ENCODE measurements at places on chromosomes 1 and 21.

DNA sequence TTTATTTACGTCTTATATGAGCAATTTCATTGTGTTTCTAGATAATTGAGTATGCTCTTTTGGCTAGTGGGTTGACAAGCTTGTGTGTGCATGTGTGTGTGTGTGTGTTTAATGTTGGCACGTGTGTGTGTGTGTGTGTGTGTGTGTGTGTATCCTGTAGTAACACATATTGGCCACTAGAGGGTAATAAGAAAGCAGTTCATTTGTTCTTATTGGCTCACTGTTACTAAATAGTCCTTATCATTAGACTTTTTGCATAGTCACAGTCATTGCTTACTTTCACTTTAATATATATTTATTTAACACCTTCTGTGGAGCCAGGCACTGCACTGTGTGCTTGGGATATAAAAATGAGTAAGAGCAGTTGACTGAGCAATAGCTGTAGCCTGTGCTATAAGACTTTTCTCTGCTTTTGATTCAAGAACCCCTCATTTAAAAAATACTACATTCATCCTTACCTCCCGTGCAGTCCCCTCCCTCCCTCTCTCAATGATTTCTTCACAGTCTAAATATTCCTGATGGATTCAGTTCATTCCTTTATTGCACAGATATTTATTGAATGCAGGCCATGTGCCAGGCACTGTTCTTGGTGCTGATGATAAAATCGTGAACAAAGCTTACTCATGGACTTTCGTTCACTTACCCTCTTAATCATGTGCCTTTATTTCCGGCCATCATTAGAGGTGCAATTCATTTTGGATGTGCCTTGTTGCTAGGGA lies 96.7 kb downstream of the DYRK1A start:
- DNase-seq = peak; percentile 67

DNA sequence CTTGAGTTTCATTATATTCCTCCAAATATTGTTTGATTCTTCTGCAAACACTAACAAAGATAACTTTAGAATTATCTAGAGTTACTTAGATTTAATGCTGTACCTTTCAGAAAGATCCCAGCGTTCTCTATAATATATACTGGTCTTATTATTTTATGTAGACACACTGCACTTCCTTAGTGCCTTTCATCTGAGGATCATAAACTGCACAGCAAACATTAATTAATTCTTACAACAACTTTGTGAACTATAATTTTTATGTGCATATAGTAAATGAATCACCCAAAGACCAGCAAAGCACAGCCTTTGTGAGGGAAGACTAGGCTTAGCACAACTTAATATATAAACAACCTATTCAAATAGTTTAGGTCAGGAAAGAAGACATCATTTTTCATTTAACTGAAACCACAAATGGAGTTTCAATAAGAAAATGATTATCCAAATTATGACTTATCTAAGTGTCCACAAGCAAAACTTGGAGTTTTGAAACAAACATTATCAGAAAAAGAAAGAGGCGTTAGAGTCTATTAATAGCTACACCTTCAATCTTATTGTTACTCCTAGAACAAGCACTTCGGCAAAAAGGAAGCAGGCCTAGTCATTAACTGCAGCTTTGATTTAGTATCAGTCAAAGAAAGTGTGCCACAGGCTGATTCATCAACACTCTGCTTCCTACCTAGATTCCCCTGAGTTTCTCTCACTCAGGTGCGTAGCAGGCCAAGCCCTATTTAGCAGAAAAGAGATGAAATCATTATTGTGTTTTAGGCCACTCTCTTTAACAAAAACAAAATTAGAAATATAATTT lies 22.5 kb upstream of the RC3H1 start:
- DNase-seq = no peak

DNA sequence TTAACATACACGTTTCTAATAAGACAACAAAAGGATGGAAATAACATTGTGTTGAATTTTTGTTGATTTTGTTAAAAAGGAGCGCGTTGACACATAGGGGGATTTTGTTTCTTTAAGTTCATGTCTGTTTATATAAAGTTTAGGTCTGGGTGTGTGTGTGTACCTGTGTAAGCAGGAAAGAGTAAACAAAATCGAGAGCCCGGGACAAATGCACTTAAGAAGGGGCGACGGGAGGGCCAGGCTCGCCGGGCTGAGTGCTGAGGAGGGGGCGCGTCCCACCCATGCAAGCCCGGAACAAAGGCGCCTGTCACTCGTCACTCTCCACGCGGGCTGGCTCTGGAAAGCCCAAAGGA lies 28.8 kb upstream of the TRIM17 start:
- no peak for DNase-seq

DNA sequence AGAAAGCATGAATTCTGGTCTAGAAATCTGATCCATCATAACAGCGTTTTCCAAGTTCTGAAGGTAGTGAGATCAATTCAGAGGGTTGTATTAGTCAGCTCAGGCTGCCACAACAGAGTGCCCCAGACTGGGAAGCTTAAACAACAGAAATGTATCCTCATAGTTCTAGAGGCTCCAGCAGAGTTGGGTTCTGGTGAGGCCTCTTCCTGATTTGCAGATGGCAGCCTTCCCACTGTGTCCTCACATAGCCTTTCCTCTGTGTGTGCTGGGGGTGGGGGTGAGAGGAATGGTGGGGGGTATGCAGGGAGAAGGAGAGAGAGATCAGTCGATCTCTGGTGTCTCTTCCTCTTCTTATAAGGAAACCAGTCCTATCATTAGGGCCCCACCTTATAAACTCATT lies 15.1 kb downstream of the ZBTB8B start:
- no peak for DNase-seq

GRCh38 chr21:42439284-42440186 lies 35.8 kb downstream of the UBASH3A start:
- peak; percentile 3 for DNase-seq

DNA sequence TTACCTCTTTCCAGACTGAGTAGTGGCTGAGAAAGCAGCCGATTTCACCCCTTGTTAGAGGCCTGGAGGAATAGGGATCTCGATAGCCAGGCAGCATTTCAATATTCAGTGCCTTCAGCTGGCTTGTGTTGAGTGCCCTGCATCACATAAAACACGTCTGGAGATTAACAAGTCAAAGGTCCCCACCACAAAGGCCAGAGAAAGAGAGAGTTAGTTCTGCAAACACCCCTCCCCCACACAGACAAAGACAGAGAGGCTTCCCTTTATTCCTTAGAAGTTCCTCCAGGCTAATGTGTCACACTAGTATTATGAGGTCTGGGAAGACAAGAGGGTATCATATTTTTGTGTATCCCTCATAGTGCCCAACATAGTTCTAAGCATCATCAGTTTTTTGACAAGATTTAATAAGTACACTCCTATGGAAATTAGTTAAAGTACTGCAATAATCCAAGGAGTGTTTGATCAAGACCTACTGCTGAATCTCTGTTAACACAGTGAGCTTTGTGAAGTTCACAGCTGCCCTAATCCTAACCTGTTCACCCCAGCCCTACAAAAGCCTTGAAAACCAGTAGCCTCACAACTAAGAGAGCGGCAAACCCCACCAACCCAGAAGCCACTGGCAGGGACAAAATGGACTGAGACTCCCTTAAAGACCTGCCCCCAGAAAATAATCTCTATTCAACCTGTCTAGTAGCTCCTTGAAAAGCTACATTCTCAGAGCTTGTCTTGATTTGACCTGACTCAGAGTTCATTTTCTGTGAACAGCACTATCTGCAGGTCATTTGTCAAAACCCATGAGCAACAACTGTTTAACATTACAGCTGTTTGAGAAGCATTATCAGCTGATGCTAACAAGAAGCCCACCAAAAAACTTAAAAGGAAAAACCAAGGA lies 91.9 kb downstream of the COLGALT2 start:
- DNase-seq = no peak

DNA sequence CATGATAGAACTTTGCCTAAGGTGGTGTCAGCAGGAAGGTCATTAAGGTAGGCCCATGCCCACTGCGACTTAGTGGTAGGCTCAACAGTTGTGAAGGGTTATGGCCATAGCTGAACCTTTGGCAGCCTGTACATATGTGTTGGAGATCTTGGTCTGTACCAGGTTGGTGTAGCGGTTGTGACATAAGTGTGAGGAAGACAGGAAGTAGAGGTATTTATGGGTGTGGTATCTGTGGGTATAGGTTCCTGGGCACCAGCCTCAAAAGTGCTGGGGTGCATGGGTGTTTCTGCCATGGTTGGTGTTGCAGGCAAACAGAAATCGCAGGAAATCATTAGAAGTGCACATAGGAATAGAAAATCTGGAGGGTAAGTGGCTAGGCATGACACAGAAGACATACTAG lies 18.6 kb upstream of the LRIF1 start:
- no peak for DNase-seq

DNA sequence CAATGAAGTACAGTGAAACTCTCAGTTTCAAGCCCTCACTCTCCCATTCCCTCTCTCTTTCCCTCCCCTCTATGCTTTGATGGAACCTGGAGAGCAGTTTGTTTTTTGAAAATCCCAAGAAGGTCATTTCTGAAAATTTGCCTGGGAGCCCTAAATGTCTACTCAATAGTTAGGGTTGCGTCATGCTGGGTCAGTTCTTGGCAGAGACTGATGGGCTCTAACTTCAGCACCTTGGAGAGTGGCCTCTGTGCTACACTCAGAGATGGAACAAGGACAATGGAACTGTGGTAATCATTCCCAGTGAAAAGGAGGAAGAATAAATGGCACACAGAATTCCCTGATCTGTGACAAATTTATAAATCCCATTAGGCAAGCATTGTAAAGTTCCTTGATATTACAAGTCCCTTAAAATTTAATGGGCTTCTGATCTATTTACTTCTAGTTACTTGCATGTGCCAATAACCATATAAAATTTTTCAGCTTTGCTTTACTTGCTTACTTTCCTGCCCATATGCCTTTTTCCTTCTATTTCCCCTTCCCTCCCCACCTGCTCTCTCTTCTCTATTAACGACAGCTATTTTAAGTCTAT lies 182.9 kb upstream of the KCND3 start:
- peak; percentile 58 for DNase-seq
